Peyer's patch (tissue), 4 donors: ENCODE measurements at places on chromosomes 13 and 19. TPM values are rescaled to one million over a fixed set of nuclear protein-coding genes. Genes with fewer than 3 reads are reported as not detected.

GRCh38 chr13:53254500-53254899 is 225.9 kb downstream of the OLFM4 start:
- no peak for DNase-seq
- no peak overlapping the region for H3K27ac ChIP-seq
- H3K4me3 ChIP-seq: no peak overlapping the region
- H3K4me1 ChIP-seq: no peaks in the 10 kb centered on the region

Gene LIM2
- total RNA-seq: not detected

DNA sequence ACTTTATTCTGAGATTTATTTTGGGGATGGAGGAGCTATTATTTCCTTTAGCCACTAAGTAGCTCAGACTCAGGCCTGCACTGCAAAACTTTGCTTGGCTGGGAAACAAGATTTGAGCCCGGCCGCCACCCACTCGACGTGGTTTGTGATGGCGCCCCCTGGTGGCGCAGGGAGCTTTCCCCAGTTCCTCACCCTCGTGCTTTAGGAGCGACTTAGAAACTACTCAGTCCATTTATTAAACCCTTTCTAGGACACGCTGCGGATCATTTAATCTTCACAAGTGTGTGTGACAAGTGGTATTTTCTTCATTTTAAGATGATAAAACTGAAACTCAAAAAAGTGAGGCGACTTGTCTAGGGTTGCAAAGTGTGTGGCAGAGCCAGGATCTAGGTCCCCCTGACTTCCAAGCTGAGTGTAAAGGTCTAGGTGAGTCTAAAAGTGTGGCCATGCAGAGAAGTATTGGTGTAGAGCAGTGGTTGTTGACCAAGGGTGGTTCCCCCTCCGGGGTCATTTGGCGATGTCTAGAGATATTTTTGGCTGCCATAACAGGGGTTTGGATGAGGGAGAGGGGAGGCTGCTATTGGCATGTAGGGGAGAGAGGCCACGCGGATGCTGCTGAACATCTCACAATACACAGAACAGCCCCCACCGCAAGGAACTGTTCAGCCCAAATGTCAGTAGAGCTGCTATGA is 2.2 kb downstream of the CXCL17 start:
- no peak overlapping the region for H3K4me3 ChIP-seq
- H3K27ac ChIP-seq: no peak overlapping the region
- no peaks in the 10 kb centered on the region for H3K36me3 ChIP-seq
- H3K27me3 ChIP-seq: no peaks in the 10 kb centered on the region
- DNase-seq: peak; percentile 90

Gene PLK5
- not detected for total RNA-seq

DNA sequence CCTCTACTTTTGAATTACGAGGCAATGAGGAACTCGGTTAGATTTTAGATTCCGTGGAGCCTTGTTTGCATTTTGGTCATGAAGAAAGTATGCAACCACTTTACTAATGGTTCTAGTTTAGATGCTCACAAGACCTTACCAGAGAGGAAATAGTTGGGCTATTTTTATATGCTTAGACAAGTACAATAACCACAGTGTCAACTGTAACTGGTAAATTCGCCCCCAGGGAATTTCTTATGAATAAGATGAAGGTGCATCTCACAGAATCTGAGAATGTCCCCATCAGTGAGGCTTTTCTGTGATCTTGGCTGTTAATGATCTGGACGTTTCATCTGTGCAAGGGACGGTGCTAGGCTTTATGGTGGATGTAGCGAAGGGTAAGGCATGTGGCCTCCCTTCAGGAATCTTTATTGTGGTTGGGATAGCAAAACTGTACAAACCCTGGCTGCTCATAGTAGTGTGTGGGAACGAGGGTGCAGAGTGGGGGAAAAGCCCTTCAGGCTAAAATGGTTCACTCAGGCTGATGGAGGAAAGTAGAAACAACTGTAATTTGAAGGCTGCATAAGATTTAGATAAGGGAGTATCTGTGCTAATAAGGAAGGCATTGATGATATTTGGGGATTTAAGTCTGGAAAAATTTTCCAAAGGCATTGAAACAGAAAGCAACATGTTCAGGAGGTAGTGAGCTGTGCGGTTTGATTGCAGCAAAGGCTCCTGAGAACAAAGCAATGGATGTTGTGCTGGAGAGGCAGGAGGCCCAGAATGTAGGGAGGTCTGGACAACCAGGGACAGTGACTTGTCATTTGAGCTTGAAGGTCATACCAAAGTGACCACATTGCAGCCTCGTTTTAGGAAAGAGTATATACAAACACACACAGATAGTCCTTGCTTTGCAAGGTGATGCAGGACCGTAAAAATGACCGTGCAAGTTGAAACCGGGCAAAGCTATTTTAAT is 28.4 kb downstream of the UBAC2 start:
- peaks cover 4% of the 10 kb centered on the region for H3K4me1 ChIP-seq
- peak overlapping the region; percentile 13 for H3K27ac ChIP-seq
- H3K4me3 ChIP-seq: no peak overlapping the region
- no peak for DNase-seq
- H3K36me3 ChIP-seq: no peaks in the 10 kb centered on the region

- H3K36me3 ChIP-seq: no peaks in the 10 kb centered on the region
- no peaks in the 10 kb centered on the region for H3K4me1 ChIP-seq
- no peak for DNase-seq
- no peak overlapping the region for H3K27ac ChIP-seq
Measured at GRCh38 chr13:59458908-59459579, 704.7 kb downstream of the DIAPH3 start.

DNA sequence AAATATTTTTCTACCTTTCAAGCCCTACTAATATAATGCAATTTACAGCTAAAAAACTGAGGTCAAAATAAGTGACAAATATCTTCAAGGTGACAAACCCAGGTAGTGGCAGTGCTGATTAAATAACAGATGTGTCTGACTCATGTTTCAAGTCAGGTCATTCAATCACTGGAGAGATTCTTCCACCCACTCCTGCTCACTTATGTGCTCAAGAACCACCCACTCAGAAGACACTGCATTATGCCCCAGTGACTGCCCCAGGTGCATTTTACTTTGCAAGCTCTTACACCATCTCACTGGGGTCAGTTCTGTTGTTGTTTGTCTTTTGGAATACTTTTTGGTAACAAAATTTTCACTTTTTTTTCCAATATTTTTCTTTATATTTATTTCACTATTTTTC is 2.2 kb downstream of the ZNF100 start:
- DNase-seq: no peak
- no peaks in the 10 kb centered on the region for H3K36me3 ChIP-seq
- H3K27me3 ChIP-seq: no peaks in the 10 kb centered on the region
- H3K4me3 ChIP-seq: no peak overlapping the region

DNA sequence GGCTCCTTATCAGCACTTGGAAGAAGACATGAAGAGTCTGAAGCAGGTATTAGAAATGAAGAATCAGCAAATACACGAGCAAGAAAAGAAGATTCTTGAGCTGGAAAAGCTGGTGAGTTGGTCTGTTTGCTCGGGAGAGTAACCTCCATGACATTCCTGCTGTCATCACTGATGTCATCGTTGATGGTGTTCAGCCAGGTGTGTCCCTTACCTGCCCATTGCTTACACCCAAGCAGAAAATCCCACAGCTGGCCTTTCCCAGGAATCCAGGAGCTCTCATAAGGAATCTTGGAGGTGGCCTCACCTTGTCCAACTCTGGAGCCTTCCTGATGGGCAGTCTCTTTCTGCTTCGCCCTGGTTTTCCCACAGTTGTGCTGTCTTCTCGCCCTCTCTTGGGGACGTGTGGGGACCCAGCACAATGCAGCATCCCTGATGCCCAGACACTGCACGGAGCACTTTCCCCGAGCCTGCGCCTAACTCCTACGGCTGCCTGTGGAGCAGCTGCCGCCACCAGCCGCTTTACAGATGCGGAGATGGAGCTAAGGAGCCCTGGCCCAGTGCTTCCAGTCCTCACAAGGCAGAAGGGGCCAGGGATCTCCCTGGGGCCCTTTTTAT is 97.0 kb downstream of the SLC7A1 start:
- H3K27me3 ChIP-seq: no peaks in the 10 kb centered on the region
- no peaks in the 10 kb centered on the region for H3K36me3 ChIP-seq
- no peaks in the 10 kb centered on the region for H3K4me1 ChIP-seq
- no peak overlapping the region for H3K27ac ChIP-seq

DNA sequence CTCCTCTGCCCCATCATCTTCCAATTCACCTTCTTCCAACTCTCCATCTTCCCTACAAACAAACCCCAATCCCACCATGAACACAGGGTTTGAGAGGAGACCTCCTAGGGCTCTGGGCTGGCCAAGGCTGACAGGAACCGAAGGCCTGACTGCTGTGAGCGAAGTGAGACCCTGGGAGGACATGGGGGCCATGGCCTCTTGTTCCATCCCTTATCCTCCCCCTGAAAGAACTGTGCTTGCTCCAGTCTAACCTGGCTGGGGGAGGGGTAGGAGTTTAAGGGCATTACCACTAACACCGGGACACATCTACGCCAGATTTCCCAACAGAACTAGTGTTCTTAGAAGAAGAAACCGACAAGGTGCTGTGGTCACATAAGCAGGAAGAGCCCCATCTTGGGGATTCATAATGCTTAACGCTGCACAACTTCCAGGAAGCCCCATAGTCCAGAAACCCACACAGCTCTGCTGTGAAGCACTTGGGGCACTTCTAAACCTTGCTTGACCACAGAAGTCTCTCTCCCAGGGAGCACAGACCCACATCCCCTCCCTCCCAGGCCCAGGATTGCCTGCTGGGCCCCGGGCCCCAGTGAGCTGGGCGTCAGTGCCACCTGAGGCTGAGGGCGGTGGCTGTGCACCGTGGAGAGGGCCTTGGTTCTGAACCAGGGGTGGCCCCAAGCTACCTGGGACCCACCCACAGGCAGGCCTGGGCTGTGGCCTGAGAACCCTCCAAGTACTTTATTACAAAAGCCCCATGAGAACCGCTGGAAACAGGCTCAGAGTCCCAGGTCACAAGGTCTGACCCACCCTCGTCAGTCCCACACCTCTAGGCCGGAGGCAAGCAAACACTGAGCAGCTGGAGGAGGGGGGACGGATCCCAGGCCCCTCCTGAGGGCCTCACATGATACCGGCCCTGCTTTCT is 18.8 kb downstream of the ZC3H4 start:
- H3K4me3 ChIP-seq: no peak overlapping the region
- peak; percentile 65 for DNase-seq
- H3K36me3 ChIP-seq: no peaks in the 10 kb centered on the region
- H3K27me3 ChIP-seq: no peaks in the 10 kb centered on the region

DNA sequence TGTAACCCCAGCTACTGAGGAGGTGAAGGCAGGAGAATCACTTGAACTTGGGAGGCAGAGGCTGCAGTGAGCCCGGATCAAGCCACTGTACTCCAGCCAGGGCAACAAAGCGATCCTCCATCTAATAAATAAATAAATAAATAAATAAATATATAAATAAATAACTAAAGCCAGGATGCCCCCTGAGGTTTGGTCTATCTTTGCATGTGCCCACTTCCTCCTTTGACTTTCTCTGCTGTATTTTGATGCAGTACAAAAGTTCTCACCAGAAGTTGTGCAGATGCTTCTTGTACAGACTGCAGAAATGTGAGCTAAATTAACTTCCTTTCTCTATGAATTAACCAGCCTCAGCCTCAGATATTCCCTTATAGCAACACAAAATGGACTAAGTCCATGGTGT is 6.5 kb upstream of the N4BP2L2 start:
- no peak for DNase-seq
- no peaks in the 10 kb centered on the region for H3K4me1 ChIP-seq
- no peak overlapping the region for H3K27ac ChIP-seq
- H3K4me3 ChIP-seq: no peak overlapping the region
- H3K36me3 ChIP-seq: no peaks in the 10 kb centered on the region
- no peaks in the 10 kb centered on the region for H3K27me3 ChIP-seq

- H3K4me3 ChIP-seq: no peak overlapping the region
- no peaks in the 10 kb centered on the region for H3K36me3 ChIP-seq
- peak overlapping the region; percentile 25 for H3K27ac ChIP-seq
- no peak for DNase-seq
- no peaks in the 10 kb centered on the region for H3K27me3 ChIP-seq
Measured at GRCh38 chr13:110322126-110322827, 15.2 kb downstream of the COL4A2 start.

DNA sequence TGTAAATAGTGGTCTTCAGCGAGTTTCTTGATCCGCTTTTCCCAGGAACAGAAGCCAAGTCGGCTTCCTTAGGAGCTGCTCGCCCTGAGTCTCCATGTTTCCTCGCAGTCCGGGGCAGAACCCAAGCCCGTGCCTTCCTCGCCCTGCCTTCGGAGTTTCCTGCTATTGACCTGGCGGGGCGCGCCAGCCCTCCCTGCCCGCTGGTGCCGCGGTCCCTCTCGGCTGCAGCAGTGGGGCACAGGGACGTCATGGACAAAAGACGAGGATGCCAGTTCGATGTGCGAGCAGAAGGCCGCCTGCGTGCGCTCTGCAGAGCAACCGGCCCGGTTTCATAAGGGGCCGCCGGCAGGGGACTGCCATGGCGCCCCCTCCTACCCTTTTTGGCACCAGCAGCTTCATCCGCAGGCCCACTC is 156.6 kb downstream of the TM9SF2 start:
- no peaks in the 10 kb centered on the region for H3K36me3 ChIP-seq
- H3K4me1 ChIP-seq: peaks cover 8% of the 10 kb centered on the region
- peak overlapping the region; percentile 48 for H3K4me3 ChIP-seq
- no peaks in the 10 kb centered on the region for H3K27me3 ChIP-seq

- H3K27ac ChIP-seq: peak overlapping the region; percentile 94
- no peak for DNase-seq
- H3K4me3 ChIP-seq: peak overlapping the region; percentile 77
Measured at GRCh38 chr19:10566658-10567410, 1.0 kb upstream of the KRI1 start.

DNA sequence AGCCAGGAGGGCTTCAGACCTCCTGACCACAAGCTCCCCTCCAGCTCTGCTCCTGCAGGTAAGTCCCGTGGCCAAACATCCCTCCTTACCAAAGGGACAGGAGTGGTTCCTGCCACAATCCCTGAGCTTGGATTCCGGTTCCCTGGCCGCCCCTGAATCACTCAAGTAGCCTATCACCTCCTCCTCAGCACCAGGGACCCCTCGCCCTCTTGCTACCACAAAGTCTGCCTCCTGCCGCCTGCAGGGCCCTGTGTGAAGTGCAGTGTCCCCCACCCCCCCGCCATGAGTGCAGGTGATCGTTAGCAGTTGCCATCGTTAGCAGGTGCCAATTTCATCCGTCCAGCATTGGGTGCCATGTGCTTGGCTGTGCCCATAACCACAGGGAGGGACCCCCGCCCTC is 40.8 kb upstream of the RANBP3 start:
- no peak overlapping the region for H3K4me3 ChIP-seq
- H3K4me1 ChIP-seq: no peaks in the 10 kb centered on the region
- no peaks in the 10 kb centered on the region for H3K36me3 ChIP-seq
- no peaks in the 10 kb centered on the region for H3K27me3 ChIP-seq

GRCh38 chr13:44313674-44314073 is 60.0 kb upstream of the SERP2 start:
- no peaks in the 10 kb centered on the region for H3K36me3 ChIP-seq
- H3K4me1 ChIP-seq: no peaks in the 10 kb centered on the region
- no peak overlapping the region for H3K4me3 ChIP-seq
- no peak for DNase-seq
- no peaks in the 10 kb centered on the region for H3K27me3 ChIP-seq

Gene FGF22
- not detected for total RNA-seq

GRCh38 chr19:32824191-32824751 is 45.3 kb downstream of the SLC7A9 start:
- no peaks in the 10 kb centered on the region for H3K27me3 ChIP-seq
- H3K4me1 ChIP-seq: no peaks in the 10 kb centered on the region
- H3K4me3 ChIP-seq: no peak overlapping the region
- no peak overlapping the region for H3K27ac ChIP-seq

Gene VSTM2B
- not detected for total RNA-seq

- H3K4me3 ChIP-seq: no peak overlapping the region
- no peaks in the 10 kb centered on the region for H3K36me3 ChIP-seq
- peaks cover 26% of the 10 kb centered on the region for H3K4me1 ChIP-seq
- no peak overlapping the region for H3K27ac ChIP-seq
- H3K27me3 ChIP-seq: no peaks in the 10 kb centered on the region
Measured at GRCh38 chr19:41367848-41368301, 3.9 kb upstream of the B9D2 start.
